GM06990 (cell line): ENCODE measurements at places on chromosomes 5 and 9.

DNA sequence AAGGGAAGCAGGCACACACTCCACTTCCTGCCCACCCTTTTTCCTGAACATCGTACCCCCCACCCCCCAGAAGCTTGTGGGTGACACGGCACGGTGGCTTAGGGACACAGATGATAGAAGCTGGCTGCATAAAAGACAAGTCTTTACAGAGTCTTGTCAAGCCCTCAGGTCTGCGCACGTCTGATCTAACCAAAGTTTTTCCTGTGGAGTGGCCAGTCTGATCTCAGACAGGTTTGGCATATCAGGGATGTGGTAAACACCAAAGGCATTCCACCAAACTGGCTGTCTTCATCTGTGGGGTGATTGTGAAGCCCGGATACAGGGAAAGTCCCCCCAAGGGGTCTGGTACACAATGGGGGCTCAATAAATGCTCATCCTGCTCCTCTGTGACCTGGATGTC lies 50.0 kb downstream of the CRB2 start:
- no peak for DNase-seq

GRCh38 chr9:98248737-98249474 lies 6.5 kb downstream of the TBC1D2 start:
- no peak for DNase-seq

GRCh38 chr9:15306068-15306756 lies 804 bp downstream of the TTC39B start:
- DNase-seq: peak; percentile 28

DNA sequence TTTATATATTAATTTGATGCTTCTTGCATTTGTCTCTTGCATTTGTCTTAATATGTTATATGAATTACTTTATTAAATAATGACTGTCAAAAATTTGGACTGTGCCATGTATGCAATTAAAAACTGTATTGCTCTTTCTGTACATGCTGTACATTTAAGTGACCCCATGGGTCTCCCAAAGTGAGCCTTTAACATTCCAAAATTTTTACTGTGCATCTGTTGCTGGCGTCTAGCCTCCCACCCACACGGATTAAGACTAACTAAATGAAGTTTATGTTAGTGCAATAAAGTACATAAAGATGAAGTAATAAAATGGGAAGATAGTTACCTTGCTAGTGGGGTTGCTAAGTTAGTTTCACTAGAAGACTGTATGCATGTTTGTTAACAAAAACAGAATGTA lies 48.5 kb downstream of the ADAMTS19 start:
- no peak for DNase-seq

- no peak for DNase-seq
Measured at GRCh38 chr5:57698802-57699201, 216.2 kb upstream of the ACTBL2 start.

DNA sequence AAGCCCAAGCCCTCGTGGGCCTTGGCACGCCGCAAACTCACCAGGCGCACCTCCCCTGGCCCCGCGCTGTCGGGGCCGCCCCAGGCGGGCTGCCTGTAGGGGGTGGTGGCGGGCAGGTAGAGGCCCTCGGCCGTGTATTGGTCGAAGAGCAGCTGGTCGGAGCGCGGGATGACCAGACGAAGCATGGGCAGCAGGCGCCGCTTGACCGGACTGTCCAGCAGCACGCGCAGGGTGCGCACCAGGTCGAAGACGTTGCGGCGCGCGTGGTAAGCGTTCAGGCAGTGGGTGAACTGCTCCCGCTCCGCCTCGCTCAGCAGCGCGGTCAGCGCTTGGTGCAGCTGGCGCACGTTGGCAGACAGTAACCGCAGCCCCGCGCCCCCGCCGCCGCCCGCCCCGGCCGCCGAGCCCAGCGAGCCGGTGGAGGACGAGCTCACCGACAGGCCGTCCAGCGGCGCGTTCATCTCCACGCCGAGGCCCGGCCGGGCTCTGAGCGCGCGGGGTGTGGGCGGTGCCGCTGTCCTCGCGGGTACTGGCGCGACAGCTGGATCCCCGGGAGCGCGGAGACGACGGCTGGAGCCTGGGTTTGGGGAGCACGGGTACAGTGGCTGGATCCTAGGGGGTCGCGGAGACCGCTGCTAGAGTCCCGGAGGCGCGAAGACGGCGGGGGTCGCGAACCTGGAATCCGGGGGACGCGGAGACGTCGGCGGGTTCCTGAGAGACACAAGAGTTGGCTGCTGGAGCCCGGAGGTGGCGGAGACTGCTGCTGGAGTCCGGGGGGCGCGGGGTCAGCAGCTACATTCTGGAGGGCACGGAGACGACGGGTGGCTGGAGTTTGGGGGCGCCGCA lies 709 bp downstream of the WHRN start:
- DNase-seq: no peak

DNA sequence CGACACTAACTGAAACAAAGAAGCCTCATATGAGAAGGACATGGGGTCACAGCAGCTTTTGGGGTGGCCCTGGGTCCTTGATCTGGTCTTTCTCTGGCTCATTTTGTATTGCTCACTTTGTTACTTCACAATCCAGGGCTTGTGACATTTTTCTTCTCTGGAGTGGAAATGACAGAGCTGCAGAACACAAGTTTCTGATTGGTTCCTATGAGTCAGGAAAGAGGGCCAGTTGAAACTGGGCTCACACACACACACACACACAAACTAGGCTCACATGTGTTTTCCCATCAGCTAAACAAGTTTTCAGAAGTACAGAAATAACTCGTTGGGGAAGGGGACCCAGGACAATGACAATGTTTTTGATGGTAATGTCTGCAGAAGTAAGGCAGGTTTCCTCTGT lies 54.3 kb downstream of the TMC1 start:
- no peak for DNase-seq

GRCh38 chr9:130500340-130501180 lies 55.8 kb downstream of the ASS1 start:
- DNase-seq: no peak

- no peak for DNase-seq
Measured at GRCh38 chr5:7220156-7220555, 175.8 kb upstream of the ADCY2 start.
